Thymus (tissue), 14 donors: ENCODE measurements at places on chromosomes 12 and 14. TPM values are rescaled to one million over a fixed set of nuclear protein-coding genes. Genes with fewer than 3 reads are reported as not detected.

Gene SP7
- polyA plus RNA-seq, result 0.02 TPM

Gene ATP5MC2
- polyA plus RNA-seq, result 335 TPM

Gene VRTN
- 0.02 TPM for polyA plus RNA-seq

DNA sequence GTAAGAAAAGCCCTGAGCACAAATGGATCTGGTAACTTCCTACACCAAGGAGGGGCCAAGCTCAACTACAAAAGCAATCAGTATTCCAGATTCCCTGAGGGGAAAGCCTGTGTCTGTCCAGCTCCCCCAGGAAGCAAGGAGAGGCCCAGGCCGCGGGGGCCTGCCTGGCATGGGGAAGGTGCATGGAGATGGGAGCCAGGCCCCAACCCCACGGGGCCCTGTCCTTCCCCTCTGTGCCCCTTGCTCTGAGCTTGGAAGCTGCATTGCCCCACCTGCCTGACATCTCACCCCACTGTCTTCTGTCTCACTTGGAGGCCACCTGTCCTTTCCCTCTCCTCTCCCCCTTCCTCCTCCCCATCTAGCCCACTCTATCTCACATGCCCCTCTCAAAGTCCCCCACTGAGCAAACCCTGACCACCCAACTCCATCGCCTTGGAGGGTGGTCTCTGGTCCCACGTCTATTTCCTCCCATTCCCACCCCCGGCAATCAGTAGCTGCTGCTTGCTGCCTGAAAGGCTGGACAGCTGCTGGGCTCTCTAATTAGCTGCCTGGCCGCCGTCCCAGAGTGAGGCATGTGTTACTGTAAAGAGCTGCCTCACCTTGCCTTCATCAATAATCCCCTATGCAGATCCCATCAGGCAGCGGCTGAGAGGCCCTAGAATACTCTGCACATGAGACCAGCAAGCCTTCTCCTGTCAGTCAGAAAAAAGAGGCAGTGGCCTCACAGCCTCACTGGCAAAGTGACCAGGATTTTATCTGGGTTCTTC lies 3.4 kb upstream of the TMEM229B start:
- no peak for DNase-seq

- no peak for DNase-seq
Measured at GRCh38 chr12:19125325-19125724, 4.2 kb upstream of the PLEKHA5 start.

DNA sequence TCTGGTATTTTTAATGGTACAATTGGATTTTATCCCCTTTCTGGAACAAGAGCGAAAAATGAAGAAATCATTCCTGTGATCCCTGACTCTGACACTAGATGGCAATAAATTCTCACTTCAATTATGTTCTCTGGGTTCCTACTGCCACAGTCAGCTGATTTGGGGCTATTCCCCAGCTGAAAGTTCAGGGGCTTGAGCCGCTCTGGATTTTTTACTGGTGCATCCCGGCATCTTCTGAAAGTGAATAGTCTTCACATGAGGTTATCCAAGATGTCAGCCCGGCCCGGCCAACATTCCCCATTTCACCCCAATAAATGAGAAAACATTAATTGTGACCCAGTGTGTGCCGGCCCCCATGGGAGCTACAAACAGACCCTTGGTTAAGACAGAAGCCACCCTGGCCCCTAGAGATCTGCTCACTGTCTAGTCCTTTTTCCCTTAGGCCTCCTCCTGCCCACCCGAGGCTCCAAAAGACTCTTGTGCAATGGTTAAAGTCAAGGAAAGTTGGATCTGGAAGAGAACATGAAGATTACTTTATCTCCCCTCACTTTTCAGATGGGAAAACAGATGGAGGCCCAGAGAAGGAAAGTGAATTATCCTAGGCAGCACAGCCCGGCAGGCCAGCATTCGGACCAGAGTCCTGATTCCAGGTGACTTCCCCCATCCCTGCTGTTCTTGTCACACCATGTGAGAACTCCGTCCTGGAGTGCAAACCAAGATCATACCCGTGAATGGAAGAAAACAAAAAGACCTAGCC lies 20.8 kb downstream of the CKAP4 start:
- DNase-seq, result peak; percentile 28

GRCh38 chr14:53432378-53432802 lies 279.3 kb upstream of the DDHD1 start:
- DNase-seq, result no peak

DNA sequence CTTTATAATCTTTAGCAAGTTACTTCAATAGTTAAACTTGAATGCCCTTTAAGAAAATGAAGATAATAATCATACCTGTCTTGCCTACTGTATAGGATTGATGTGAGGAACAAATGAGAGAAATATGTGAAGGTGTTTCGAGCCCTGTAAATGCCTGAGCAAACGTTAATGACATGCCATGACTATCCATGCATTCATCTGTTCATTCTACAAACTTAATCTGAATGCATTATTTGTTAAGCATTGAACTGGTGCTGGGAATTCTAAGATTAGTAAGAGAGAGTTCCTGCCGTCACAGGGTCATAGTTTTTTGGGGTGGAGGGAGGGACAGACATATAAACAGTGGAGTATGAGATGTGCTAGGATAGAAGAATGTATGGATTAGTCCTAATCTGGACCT lies 111.5 kb upstream of the PRICKLE1 start:
- no peak for DNase-seq

GRCh38 chr12:57046947-57047890 lies 2.7 kb downstream of the MYO1A start:
- peak; percentile 60 for DNase-seq

- DNase-seq, result no peak
Measured at GRCh38 chr12:108734200-108734906, 3.0 kb upstream of the CORO1C start.

GRCh38 chr12:95368931-95369330 lies 105.0 kb upstream of the METAP2 start:
- DNase-seq, result no peak

GRCh38 chr14:72679536-72680151 lies 214.3 kb downstream of the DPF3 start:
- DNase-seq, result no peak
